ENCODE measurements at places on chromosomes 5 and 9. TPM values are rescaled to one million over a fixed set of nuclear protein-coding genes. Genes with fewer than 3 reads are reported as not detected.

- DNase-seq = no peak
These were observed 938 bp downstream of the NINJ1 start for GRCh38 chr9:93132946-93133680.

DNA sequence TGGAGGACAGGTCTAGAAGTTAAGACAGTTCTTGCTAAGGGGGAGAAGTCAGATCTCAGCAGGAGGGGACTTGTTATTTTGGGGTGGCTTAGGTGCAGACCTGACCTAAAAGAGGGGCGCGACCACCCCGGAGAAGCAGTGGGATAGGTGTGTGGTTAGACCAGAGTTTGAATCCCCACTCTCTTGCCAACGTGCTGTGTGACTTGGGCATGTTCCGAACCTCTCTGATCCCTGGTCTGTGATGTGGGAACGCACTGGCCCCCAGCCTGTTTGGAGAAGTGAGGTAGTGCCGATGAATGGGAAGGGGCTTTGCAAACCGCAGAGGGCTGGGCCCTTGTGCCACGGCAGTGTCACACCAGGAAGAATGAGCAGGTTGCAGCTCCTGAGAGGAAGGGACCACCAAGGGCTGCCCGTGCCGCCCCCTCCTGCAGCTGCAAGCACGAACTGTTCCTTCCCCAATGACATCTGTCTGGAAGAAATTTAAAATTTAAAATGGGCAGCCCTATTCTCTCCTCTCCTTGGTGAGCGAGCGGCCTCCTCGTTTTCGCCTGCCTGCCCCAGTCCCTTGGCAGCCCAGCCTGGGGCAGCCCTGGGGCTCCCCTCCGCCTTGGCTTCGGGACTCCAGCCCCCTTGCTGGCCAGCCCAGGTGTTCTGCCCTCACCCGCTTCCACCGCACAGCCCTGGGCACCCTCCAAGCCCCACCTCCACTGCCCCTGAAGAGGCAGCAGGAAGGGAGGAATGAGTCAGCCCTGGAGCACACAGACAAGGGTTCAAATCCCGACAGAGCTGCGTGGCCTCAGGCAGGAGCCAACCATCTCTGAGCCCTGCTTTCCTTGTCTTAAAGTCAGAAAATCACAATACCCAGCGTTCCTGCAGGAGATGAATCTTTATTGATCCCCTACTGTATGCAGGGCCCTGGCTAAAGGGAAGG, 1.6 kb downstream of the FIBCD1 start:
- no peak for DNase-seq

GRCh38 chr5:32866138-32866537, 155.0 kb downstream of the NPR3 start:
- DNase-seq = no peak

DNA sequence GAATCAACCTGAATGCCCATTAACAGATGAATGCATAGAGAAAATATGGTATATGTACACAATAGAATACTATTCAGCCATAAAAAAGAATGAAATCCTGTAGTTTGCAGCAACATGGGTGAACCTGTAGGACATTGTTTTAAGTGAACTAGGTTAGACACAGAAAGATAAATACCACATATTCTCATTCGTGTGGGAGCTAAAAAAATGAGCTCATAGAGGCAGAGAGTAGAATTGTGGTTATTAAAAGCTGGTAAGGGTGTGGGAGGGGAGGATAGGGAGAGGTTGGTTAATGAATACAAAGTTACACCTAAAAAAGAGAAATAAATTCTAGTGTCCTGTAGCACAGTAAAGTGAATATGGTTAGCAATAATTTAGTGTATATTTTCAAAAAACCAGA, 23.5 kb downstream of the PTTG1 start:
- DNase-seq = no peak

DNA sequence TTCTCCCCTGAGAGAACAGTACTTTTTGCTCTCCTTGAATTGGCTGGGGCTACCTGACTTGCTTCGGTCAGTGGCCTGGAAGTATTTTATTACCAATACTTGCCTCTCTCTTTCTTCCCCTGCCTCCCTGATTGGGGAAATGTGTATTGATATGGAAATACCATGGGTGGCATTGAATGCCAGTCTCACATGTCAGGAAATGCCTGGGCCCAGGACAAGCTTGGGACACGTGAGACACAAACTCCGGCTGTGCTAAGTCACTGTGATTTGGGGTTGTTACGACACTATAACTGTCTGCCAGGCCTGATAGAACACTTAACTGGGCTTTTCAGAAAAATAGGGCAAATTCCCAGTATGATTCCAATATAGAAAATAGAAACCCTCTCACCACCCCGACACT, 238.3 kb downstream of the GADD45G start:
- no peak for DNase-seq

GRCh38 chr5:180071531-180072255, at the start of gene RNF130:
RNF130 (minus strand) TSS chr5:180071759; CDS start chr5:180071702, 57 bp downstream.
- DNase-seq = peak; percentile 92

Gene TGFBI
- total RNA-seq = 48.0 TPM
